ENCODE measurements at places on chromosomes 2 and 18. TPM values are rescaled to one million over a fixed set of nuclear protein-coding genes. Genes with fewer than 3 reads are reported as not detected.

Gene ZNF519
- 5.6 TPM for total RNA-seq

Gene POLE4
- 21.6 TPM for total RNA-seq

Gene DAPL1
- total RNA-seq: 101 TPM

Gene CETN1
- total RNA-seq: not detected

Gene TWIST2
- total RNA-seq: 214 TPM

Gene KCNK3
- total RNA-seq: 10.6 TPM

Gene MARCHF4
- not detected for total RNA-seq

Gene KLHL41
- total RNA-seq: 0.49 TPM

Gene POTEE
- not detected for total RNA-seq

Gene UBXN2A
- total RNA-seq: 12.5 TPM

Gene CD8A
- 6.9 TPM for total RNA-seq

Gene FTCDNL1
- 2.5 TPM for total RNA-seq

Gene RIT2
- not detected for total RNA-seq

Gene TSPYL6
- not detected for total RNA-seq

Gene CCDC141
- total RNA-seq: 2.0 TPM

Gene MEP1B
- not detected for total RNA-seq

Gene EPG5
- total RNA-seq: 29.5 TPM

Gene MAP3K19
- not detected for total RNA-seq

Gene PSMD1
- total RNA-seq: 40.5 TPM

Gene IL37
- not detected for total RNA-seq

Gene RAB12
- total RNA-seq: 35.8 TPM

Gene CD8B2
- 0.74 TPM for total RNA-seq

Gene LIMS3
- 2.2 TPM for total RNA-seq

Gene USP34
- total RNA-seq: 117 TPM

Gene CCDC150
- total RNA-seq: 3.9 TPM

Gene ING5
- total RNA-seq: 41.5 TPM

Gene NEMP2
- 2.2 TPM for total RNA-seq

Gene SERPINB4
- total RNA-seq: 77.3 TPM

Gene CNDP1
- total RNA-seq: 9.8 TPM

Gene CFAP210
- total RNA-seq: 0.49 TPM

Measured in vagina (tissue), 2 donors.